A172 (cell line): ENCODE measurements at places on chromosomes 12 and 14. TPM values are rescaled to one million over a fixed set of nuclear protein-coding genes. Genes with fewer than 3 reads are reported as not detected.

Gene FAM234B
- total RNA-seq: 2.3 and 4.3 TPM in 2 replicates

Gene TPPP2
- total RNA-seq: not detected in 2 replicates

Gene CPNE6
- not detected in 2 replicates for total RNA-seq

Gene KCNK13
- not detected in 2 replicates for total RNA-seq

Gene KRT77
- not detected in 2 replicates for total RNA-seq

Gene NRIP2
- total RNA-seq: not detected in 2 replicates

Gene DUSP6
- 8.1 and 9.4 TPM in 2 replicates for total RNA-seq
